ENCODE measurements at places on chromosomes 2 and 18.

GRCh38 chr2:150485871-150486538 lies 1.5 kb downstream of the RND3 start:
- peak; percentile 92 for DNase-seq

- DNase-seq = peak; percentile 15
Observed at GRCh38 chr2:95158441-95158840, 1.2 kb downstream of the ZNF514 start.

GRCh38 chr2:127101048-127101611 lies 5.8 kb downstream of the BIN1 start:
- DNase-seq = no peak

DNA sequence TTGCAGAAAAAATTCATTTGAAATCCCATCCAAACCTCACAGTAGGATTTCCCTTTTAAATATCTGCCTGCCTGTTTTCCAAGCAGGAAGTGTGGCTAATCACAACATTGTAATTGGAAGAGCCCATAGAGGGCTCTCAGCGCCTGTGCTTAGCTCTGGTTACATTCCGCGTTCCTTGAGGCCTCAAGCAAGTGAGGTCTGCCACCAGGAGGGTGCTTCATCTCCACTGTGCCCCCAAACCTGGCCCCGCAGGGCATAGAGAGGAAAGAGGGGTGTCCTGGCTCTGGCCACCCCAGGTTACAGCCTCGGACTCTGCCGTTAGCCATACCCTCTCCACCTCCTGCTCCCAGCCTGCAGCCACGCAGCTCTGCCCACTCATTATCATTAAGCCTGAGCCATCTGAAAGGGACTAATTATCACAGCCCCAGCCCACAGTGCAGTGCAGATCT lies 214.8 kb downstream of the SP3 start:
- peak; percentile 64 for DNase-seq

- DNase-seq = peak; percentile 60
Observed at GRCh38 chr2:170929686-170930050, 615 bp downstream of the GORASP2 start.

GRCh38 chr2:189685540-189686229 lies 11.2 kb downstream of the ANKAR start:
- DNase-seq = peak; percentile 76

- DNase-seq = no peak
Observed at GRCh38 chr18:58386780-58387179, 242.1 kb downstream of the ALPK2 start.

GRCh38 chr2:128306081-128306930 lies 12.4 kb downstream of the HS6ST1 start:
- peak; percentile 84 for DNase-seq

GRCh38 chr2:25894135-25894830 lies 16.0 kb upstream of the ASXL2 start:
- peak; percentile 75 for DNase-seq

GRCh38 chr2:8168876-8169424 lies 512.9 kb upstream of the ID2 start:
- DNase-seq = peak; percentile 36

GRCh38 chr18:1019191-1019590 lies 114.5 kb downstream of the ADCYAP1 start:
- DNase-seq = no peak

DNA sequence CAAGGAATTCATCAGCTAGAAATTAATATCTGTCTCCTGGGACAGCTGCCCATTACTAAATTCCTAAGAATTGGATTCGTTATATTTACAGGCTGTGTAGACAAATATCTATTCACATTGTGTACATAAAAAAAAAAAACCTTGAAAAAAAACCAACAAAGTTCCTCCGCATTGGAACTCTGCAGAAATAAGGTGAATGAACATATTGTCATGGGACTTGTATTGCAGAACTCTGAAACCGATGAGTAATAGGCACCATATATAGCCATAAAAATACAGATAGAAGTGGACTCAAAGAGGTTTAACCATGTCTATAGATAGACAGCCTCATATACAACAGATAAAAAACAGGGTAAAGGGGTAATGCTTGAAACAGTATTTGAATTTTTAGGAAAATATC lies 909.9 kb upstream of the CHAC2 start:
- DNase-seq = no peak
